A549 treated with RU486 at 1 μM for 4 hours (cell line): ENCODE measurements at places on chromosomes 6 and 20. TPM values are rescaled to one million over a fixed set of nuclear protein-coding genes. Genes with fewer than 3 reads are reported as not detected.

The HSPA12B gene
- 0.29 to 0.43 TPM (median 0.34 TPM) in 5 replicates for total RNA-seq

The THBD gene
- total RNA-seq = 26.1 to 46.2 TPM (median 40.9 TPM) in 5 replicates

The PTPN1 gene
- 31.8 to 38.3 TPM (median 37.4 TPM) in 5 replicates for total RNA-seq

The CSNK2B gene
- 168 to 197 TPM (median 178 TPM) in 5 replicates for total RNA-seq
